ENCODE measurements at places on chromosomes 11 and 22. TPM values are rescaled to one million over a fixed set of nuclear protein-coding genes. Genes with fewer than 3 reads are reported as not detected.
A peak's percentile ranks its signal among the peaks of the same experiment; 100 is the strongest.

The HEPHL1 gene
- total RNA-seq = not detected

DNA sequence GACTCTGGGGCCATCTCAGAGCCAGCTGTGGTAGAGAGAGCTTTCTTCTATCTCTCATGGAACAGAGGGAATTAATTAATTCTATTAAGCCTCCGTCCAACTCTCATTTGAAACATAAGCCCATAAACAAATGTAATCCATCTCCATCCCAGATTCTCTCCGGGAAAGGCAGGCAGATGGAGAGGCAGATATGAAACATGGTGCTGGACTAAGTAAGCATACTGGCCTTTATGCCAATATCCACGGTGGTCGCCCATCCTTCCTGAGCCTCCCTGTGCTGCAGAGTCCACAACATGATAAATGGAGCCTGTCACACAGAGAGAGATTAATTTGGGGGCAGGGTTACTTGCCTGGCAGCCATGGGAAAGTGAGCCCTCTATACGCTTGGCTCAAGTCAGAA lies 44.8 kb downstream of the PRR5L start:
- no peak for DNase-seq

DNA sequence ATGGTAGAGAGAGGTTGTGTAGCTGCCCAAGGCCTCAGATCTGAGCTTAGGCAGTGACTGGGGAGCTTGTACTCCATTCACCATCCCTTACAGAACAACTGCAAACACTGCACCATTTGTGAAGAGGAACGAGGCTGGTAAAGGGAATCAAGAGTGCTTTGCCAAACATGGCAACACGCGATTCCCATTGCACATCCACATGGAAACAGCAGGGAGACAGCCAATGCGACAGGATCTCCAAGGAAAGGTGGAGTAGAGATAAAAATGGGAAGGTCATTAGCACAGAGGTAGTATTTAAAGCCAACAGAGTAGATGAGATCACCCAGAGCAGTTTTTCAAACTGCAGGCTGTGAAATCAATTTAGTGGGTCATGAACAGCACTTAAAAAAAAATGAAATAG lies 42.0 kb downstream of the TCF20 start:
- no peak for DNase-seq

The SLC6A5 gene
- not detected for total RNA-seq

DNA sequence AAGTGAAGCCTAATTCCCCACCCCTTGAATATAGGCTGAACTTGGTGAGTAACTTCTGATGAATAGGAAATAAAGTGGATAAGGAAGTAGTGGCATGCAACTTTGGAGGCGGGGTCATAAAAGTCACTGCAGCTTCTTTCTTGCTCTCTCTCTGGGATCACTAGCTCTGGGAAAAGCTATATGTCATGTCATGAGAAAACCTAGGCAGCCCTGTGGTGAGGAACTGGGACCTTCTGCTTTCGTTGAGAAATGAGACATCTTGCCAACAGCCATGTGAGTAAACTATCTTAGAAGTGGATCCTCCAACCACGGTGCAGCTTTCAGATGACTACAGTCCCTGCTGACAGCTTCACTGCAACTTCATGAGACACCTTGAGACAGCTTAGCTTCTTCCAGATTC lies 15.7 kb downstream of the ZNF214 start:
- no peak for DNase-seq

DNA sequence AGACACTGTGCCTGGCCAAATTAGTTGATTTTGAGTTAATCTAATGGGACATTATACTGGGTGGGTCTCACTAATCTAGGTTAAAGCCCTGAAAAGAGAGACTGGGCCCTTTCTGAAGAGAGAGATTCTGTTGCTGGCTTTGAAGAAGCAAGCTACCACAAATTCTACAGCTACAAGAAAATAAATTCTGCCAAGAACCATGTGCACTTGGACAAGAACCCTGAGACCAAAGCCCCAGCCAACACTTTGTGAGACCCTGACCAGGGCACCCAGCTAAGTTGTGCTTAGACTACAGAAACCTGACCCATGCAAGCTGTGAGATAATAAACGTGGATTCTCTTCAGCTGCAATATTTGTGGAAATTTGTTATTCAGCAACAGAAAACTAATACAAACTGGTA lies 20.1 kb upstream of the SPON1 start:
- DNase-seq = no peak

The LGR4 gene
- 0.49 TPM for total RNA-seq

The H19 gene
- total RNA-seq = 0.29 TPM

DNA sequence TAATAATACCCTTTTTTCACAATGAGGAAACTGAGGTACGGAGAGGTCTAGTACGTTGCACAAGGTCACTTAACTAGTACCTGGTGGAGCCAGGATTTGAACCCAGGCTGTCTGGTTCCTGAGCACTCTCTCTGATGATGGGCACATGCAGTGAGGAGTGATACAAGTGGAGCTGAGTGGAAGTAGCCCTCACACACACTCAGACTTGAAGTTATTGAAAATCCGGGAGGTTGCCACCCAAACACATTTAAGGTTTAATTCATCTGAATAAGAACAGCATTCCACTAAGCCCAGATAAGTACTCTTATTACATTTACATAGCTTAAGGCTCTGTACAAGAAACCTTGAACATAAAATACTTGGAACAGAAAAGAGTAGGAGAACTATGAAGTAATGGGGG lies 4.8 kb downstream of the GRAP2 start:
- no peak for DNase-seq

The PRDM11 gene
- total RNA-seq = 8.8 TPM

DNA sequence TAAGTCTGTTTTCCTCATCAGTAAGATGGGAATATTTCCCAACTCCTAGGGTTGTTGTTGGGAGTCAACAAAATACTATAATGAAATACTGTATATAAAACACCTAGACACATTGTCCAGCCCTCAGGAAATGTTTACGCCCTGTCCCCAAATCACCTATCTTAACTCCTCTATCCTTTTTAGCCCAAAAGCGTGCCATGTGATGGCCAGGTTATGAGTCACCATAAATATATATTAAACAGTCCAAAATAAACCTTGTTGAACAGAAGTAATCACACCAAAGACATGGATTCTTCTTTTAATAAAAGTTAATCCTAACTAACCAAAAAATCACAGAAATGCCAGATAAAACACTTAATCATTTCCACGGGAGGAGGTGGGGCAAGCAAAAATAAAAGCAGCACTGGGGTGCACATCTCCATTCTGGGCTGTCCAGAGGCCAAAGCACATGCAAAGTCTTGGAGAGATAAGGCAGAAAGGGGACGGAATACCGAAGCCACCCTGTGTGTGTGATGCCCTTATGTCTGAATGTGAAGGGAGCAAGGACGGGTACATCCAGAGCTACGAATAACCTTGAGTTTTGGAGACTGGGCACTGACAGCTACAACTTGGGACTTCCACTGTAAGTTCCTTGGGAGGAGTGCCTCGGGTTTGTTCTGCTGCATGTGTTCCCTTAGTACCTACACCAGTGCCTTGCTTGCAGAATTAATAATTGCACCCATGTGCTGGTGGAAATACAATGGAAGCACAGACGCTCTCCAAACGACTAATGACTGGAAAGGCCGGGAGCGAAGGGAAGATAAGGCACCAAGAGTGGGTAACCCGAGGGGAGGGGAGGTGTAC lies 1.1 kb downstream of the OSBP start:
- no peak for DNase-seq

The MOGAT2 gene
- not detected for total RNA-seq

- no peak for DNase-seq
Measured at GRCh38 chr11:33774736-33775466, 581 bp upstream of the FBXO3 start.

- DNase-seq = no peak
Measured at GRCh38 chr11:27347359-27348339, 15.4 kb downstream of the CCDC34 start.

- DNase-seq = no peak
Measured at GRCh38 chr11:112216561-112217105, 9.6 kb upstream of the PTS start.

The SEPTIN3 gene
- total RNA-seq = 0.16 TPM

The TMPRSS4 gene
- total RNA-seq = not detected

The KRTAP5-3 gene
- not detected for total RNA-seq

The C22orf42 gene
- total RNA-seq = not detected

DNA sequence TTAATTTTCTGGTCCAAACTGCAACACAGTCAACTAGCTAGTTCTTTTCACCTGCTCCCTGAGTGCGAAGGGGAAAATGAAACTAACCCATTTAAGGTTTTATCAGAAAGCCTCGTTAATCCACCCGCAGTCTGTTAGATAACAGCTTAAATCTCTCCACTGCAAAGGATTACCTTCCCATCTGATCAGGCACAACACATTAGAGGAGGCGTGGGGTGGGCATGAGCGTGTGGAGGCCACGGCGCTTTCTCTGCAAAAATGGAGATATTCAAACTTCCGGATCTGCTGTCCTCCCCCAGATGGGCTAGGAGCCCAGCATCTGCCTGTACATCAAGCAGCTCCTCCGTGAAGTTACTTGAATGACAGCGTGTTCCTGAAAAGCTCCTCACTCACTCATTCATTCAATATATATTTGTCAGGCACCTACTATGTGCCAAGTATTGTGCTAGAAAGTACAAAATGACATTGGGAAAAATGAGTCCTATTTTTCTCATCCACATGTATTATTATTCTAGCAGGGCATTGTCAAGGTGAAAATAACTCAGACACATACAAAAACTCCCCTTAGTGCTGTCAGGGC lies 13.5 kb upstream of the ANKK1 start:
- no peak for DNase-seq

DNA sequence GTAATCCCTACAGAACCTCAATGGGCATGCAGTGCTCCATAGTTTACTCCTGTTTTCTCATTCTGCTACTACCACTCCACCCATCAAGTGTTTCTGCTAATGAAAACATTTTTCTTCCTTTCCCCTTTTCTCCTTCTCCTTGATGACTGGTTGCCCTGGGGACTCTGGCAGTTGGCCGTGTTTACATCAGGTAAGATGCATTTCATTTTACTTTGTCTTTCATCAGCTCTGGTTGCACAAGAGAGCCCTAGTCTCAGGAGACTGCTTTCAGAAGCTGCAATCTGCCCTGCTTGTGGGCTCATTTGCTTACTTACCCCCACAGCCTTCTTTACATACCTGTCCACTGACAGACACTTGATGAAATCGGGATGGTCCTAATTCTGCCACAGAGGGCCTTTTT lies 19.6 kb upstream of the LIMK2 start:
- DNase-seq = no peak

DNA sequence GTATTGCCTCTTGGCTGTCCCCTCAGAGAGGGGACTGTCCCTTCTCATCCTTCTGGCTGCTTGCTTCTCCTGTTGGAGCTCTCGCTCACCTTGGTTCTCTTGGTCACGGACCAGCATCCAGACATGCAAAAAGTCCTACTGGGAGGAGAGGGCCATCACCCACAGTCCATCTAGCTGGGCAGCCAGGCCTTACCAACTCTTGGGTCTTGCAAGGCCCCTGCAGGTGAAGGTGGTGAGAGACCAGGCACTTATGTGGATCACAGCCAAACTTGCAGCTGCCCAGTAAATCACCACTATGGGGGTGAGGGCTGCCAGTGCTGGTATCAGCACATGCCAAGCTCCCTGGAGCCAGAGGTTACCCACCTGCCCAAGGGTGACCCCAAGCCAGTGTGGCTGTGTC lies 36.3 kb downstream of the KCNQ1OT1 start:
- DNase-seq = no peak

DNA sequence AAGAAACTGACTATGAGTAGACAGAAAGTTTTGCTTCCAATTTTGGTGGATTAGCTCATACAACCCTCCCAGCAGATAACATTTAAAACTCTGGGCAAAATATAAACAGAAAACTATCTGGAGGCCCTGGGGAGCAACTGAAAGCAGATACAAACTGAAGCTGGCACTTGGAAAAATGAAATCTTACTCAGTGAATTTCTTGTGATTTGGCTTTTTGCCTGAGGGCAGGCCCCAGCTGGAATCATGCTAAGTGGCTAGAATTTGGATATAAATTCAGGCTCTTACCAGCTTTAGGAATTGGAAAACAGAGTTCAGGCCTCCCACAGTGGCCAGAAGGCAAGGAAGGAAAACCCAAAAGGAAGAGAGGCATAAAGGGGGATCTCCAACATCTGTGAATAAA lies 85.8 kb downstream of the EFCAB6 start:
- DNase-seq = no peak

The TP53I11 gene
- total RNA-seq = 7.6 TPM

DNA sequence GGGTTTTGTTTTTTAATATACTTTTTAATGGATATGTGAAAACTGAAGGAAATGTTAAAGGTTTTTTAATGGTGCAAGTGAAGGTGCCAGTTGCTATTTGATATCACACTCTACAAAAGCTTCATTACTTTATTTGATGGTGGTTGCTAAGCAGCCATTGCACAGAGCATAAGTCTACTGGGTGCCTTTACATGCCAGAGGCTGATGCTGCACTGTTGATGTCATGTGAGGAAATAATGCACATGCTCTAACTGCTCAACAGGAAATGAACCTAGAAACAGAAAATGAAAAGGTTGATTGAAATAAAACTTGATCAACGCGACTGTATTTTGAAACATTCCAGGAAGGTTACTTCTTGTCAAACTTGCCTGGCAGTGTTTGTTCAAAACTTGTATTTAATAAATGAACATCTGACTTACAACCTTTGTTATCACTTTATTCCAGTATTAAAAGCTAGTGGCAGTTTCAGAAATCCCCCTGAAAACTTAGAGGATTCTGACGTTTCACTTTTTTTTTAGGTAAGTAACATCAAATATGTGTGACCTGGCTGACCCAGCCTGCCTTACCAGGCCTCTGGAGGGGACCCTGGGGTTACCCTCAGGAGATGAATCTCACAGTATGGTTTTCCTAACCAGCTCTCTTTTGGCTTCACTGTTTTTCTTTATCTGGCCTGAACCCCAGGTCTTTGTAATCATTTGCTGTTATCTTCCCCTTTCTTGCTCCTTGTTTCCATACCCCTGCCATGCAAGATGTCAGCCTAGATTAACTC lies 2.4 kb upstream of the ATP5MG start:
- DNase-seq = peak; percentile 86

The ARHGAP32 gene
- 4.6 TPM for total RNA-seq

- no peak for DNase-seq
Measured at GRCh38 chr11:135069063-135069462, 657.0 kb upstream of the B3GAT1 start.

GRCh38 chr22:39379756-39380730 lies 19.5 kb upstream of the TAB1 start:
- no peak for DNase-seq

The ZNF74 gene
- 18.2 TPM for total RNA-seq

The APOL3 gene
- 123 TPM for total RNA-seq

The CRYAB gene
- total RNA-seq = not detected

The TRIM29 gene
- total RNA-seq = not detected

The MRGPRD gene
- not detected for total RNA-seq
